Cerebellar nuclear complex (tissue), 1 donor: ENCODE measurements at places on chromosomes 6 and 20.

GRCh38 chr20:33443006-33443511 lies 504 bp downstream of the SNTA1 start:
- DNase-seq = no peak

- no peak for DNase-seq
These were observed 29.1 kb downstream of the MRAP2 start for GRCh38 chr6:84062519-84063154.

DNA sequence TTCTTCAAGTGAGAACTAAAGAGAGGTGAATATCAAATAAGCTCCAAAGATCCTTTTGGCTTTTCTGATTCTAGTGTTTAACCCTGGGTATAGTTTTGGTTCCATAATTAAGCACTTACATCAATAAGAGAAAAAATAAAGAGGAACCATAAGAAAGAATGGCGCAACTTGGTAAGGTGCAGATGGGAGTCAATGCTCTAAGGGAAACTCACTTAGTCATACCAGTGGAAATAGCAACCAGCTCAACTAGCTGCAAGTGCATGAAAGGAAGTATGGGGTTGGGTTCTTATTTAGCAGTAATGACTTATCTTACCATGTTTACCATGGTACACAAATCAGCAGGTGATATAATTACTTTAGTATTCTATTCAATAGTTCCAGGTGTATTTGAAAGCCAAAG lies 296.5 kb upstream of the RUNX2 start:
- no peak for DNase-seq

DNA sequence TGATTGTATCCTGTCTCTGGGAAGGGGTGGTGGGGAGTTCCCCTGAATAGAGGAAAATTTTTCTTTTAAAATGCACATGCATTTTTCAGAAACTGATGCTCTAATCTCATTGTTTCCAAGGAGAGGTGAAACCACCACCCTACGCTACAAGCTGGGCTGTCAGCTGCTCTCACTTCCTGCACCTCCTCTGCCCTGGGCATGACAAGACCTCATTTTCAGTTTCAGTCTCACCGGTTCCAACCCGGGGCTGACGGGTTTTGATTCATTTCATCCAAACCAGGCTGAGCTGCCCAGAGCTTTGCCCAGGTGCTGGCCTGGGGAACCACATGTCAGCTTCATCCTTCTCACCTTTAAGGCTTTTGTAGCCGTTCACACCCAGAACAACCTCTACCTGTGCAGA lies 99.7 kb downstream of the EYA2 start:
- DNase-seq = no peak

- DNase-seq = no peak
These were observed 85.3 kb downstream of the CDS2 start for GRCh38 chr20:5211803-5212714.

DNA sequence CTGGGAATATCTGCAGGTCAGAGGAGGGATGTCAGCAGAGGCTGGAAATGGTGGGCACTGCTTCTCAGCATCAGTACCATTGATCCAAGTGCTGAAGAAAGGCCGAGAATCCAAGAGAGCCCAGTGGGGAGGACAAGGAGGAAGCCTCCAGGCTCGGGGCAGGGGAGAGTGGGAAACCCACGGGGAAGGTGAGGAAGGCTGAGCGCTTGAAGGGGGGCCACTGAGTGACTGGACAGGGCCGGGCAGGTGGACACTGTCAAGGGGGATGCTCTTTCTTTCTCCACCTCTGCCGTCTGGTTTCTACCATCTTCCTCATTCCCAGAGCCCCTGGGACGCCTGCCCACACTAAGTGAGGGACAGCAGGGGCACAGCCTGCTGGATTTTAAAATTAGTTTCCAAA lies 335.0 kb downstream of the CDH4 start:
- no peak for DNase-seq
